Motor neuron (in vitro differentiated cells): ENCODE measurements at places on chromosomes 16 and 17. TPM values are rescaled to one million over a fixed set of nuclear protein-coding genes. Genes with fewer than 3 reads are reported as not detected.

The RAMP2 gene
- total RNA-seq, result 3.0 and 6.1 TPM in 2 replicates

The KRTAP3-1 gene
- total RNA-seq, result not detected in 2 replicates

The C17orf50 gene
- total RNA-seq, result 0.47 and 0.78 TPM in 2 replicates

The RPS15A gene
- total RNA-seq, result 4,098 and 4,237 TPM in 2 replicates

The TNFRSF13B gene
- total RNA-seq, result 0.13 TPM in 1 of 2 replicates, not detected in the other

The NEUROD2 gene
- 0.20 and 0.32 TPM in 2 replicates for total RNA-seq

The KRT24 gene
- total RNA-seq, result 0.62 TPM in 1 of 2 replicates, not detected in the other

The POLR3K gene
- 4.9 and 5.5 TPM in 2 replicates for total RNA-seq

The ATP1B2 gene
- 13.8 and 18.0 TPM in 2 replicates for total RNA-seq

The MSLN gene
- not detected in 2 replicates for total RNA-seq

The KIF18B gene
- 12.1 and 14.4 TPM in 2 replicates for total RNA-seq

The MPDU1 gene
- 70.8 and 73.1 TPM in 2 replicates for total RNA-seq

The DNAH9 gene
- 1.9 TPM in 1 of 2 replicates, not detected in the other for total RNA-seq

The C16orf96 gene
- 0.68 and 1.00 TPM in 2 replicates for total RNA-seq

The ZNF319 gene
- 2.6 and 3.5 TPM in 2 replicates for total RNA-seq

The SLFN14 gene
- 0.09 and 0.10 TPM in 2 replicates for total RNA-seq

The RFNG gene
- 31.8 and 34.0 TPM in 2 replicates for total RNA-seq

The GAST gene
- total RNA-seq, result not detected in 2 replicates

The SLC9A5 gene
- 1.3 and 3.0 TPM in 2 replicates for total RNA-seq

The RMI2 gene
- total RNA-seq, result 22.7 and 27.3 TPM in 2 replicates

The PHOSPHO1 gene
- 4.0 and 4.4 TPM in 2 replicates for total RNA-seq

The PPM1E gene
- 16.7 and 17.3 TPM in 2 replicates for total RNA-seq

The HAS3 gene
- total RNA-seq, result 2.4 and 4.5 TPM in 2 replicates

The CD300A gene
- not detected in 2 replicates for total RNA-seq
